ENCODE measurements at places on chromosomes 1 and 21. TPM values are rescaled to one million over a fixed set of nuclear protein-coding genes. Genes with fewer than 3 reads are reported as not detected.

DNA sequence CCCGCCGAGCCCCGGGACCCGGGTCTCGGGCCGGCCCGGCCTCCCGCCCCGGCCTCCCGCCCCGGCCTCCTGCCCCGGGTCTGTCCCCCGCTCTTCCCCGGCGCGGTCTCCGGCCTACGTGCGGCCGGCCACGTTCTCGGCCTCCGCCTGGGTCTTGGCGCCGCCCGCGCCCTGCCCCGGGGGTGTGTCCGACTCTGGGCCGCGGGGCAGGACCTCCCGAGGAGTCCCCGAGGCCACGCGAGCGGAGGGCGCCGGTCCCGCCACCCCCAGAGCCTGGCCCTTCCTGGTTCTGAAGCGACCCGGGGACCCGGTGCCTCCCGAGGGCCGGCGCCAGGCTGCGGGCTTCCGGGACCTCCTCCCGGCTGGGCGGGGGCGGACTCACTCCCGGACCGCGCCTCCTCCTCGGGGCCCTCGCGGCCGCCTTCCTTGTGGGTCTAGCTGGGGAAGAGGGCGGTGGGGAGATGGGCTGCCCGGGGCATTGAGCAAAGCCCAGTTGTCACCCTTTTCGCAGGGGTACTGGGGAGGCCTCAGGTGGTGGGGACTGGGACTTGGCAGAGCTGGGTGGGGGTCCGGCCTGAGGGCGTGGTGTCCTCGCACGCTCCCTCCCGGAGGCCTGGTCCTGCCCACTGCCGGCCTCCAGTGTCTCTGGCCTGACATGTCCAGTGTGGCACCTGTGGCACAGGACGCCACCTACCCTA, 558 bp downstream of the PFKL start:
- DNase-seq: peak; percentile 24

FCGR3A gene
- total RNA-seq: not detected

ALX3 gene
- not detected for total RNA-seq

- peak; percentile 12 for DNase-seq
Measured at GRCh38 chr1:173454966-173455524, 22.1 kb upstream of the PRDX6 start.

DNA sequence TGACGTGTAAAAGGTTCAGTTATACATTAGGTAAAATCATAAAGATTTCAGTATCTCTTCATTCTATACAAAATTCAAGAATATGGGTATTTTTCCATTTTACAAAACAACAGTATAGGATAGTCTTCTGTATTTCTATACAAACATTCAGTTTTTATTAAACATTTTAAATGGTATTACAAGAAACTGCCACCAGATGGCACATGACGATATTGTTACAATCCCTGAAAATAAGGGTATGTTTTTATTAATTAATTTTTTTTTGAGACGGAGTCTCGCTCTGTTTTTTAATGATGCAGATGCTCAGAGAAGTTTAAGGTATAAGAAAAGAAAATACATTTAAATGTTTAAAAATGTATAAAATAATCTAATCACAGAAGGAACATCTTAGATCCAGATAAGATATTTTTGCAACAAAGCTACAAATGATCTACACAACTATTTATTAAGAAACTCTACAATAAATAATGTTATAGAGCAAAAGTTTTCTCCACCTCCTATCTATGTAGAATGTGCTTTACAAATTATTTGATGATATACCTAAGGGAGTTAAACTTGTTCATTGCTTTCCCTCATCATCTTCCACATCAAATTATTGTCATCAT, 23.5 kb upstream of the RSBN1 start:
- peak; percentile 26 for DNase-seq

GRCh38 chr21:16570171-16570570, 840.4 kb downstream of the USP25 start:
- DNase-seq: no peak

CSRP1 gene
- total RNA-seq: 83.1 TPM

DNA sequence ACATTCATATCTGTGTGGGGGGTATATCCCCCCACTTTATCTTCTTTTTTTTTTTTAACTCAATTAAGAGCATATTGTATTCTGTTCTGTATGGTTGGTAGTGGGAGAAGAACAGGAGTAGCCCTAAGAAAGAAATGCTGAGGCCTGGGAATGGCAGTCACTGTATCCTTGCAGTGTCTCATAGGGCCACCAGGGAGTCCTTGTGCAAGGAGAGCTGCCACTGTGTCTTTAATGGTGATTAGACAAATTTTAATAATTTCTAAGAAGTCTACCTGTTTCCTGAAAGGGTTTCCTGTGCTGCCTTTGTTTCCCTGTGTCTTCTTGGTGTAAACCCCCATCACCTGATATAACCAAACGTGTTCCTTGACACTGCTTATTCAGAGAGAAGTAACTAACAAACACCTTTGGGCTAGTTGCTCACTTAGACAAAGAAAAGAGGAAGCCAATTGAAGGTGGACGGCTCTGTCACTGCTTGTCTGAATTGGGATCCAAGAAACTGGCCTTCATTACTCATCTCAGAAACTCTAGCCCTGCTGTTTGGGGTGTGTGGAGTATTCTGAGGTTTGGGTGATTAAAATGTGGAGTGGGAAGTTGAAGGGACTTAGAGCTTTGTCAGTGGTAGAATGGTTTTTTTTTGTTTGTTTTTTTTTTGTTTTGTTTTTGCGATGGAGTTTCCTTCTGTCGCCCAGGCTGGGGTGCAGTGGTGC, 15.2 kb downstream of the GIPC2 start:
- DNase-seq: no peak

DNA sequence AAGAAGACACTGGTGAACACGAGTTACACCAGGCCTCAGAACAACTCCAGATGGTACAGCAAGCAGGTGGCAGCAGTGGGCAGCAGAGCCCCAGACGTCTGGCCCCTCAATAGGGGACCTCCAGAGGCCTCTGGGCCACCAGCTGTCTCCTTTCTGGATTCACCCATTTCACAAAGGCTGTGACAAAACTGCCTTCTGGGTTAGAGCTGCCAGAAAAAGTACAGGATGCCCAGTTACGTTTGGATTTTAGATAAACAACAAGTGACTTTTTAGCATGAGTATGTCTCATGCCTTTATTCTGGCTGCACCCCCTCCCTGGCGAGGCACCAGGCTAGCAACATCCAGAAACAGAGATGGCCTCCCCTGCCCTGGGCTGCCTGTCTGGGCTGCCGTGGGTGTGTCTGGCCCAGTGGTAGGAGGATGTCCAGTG, 30.1 kb downstream of the ITPKB start:
- no peak for DNase-seq

- no peak for DNase-seq
Measured at GRCh38 chr1:161373442-161373841, 5.8 kb upstream of the CFAP126 start.

- no peak for DNase-seq
Measured at GRCh38 chr1:168312718-168313604, 32.3 kb downstream of the TBX19 start.

C1orf210 gene
- total RNA-seq: not detected

PPM1J gene
- not detected for total RNA-seq

Measured in naive thymus-derived CD4-positive, alpha-beta T cell (primary cell).